ENCODE measurements at places on chromosomes 2 and 18. TPM values are rescaled to one million over a fixed set of nuclear protein-coding genes. Genes with fewer than 3 reads are reported as not detected.

- peak; percentile 39 for DNase-seq
These were observed 31.8 kb upstream of the NTSR2 start for GRCh38 chr2:11701751-11702301.

- DNase-seq = no peak
These were observed 33.0 kb upstream of the PHLPP1 start for GRCh38 chr18:62682371-62682770.

DNA sequence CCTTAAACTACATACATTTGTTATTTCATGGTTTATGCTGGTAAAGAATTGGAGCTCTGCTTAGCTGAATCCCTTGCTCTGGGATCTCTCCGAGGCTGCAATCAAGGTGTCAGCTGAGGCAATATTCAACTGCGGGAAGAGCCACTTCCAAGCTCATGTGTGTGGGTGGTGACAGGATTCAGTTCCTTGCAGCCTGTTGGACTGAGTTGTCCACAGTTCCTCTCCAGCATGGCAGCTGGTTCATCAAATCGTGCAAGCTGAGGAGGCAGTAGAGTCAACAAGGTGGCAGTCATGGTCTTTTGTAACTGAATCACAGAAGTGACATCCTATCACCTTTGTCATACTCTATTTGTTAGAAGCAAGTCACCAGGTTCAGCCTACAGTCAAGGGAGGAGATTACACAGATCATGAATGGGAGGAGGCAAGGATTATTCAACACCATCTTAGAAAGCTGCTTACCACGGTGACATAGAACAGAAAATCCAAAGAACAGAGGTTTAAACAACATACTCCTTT lies 56.9 kb downstream of the CTIF start:
- no peak for DNase-seq

DNA sequence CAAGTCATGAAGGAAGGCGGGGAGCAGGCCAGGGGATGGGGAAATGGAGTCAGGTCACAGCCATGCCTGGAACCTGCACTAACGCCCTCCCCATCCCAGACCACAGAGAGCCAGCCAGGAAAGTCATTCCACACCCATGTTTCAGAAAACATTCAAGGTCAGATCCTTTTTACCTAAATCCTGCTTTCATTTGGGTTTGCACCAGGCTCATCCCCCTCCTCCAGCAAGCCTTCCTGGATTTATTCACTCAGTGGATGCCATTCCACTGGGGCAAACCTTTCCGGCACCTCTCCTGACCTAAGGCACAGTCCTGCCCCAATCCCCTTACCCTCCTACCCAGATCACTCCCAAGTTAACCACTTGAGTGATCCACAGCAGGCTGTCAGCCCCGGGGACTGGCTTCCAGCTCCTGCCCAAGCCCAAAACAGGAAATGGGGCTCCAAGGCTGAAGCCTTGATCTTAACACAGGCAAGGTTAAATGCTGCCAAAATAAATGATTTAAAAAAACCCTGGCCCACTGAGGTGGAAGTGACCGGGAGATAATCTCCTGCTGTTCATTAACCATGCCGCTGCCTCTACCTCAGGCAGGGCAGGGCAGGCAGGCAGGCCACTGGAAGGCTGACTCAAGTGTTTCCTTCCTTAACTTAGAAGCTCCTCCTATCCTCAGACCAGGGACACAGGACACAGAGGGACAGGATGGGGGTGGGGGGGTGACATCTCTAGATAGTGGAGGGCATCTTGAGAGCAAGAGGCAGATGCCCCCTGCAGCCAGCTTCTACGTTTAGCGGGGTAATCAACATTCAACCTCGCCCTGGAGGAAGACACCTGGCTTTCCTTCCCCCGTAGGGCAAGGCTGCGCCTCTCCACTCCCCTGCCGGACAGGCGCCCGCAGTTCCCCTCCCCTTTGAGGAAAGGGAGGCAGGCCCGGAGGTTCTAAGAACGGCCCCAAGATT lies 1.4 kb downstream of the RAB11FIP5 start:
- no peak for DNase-seq

DNA sequence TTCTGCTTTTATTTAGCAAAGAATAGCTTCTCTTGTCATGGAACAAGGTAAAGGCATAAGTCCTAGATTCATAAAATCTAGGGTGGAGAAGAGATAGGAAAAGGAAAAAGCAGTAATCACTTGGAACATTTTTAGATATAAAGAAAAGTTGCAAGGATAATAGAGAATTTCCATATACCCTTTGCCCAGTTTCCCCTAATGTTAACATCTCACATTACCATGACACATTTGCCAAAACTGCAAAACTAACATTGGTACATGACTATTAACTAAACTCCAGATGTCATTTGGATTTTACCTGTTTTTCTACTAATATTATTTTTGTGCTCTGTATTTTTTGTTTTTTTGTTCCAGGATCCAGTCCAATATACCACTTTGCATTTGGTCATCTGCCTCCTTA lies 265.1 kb downstream of the ETAA1 start:
- DNase-seq = no peak

DNA sequence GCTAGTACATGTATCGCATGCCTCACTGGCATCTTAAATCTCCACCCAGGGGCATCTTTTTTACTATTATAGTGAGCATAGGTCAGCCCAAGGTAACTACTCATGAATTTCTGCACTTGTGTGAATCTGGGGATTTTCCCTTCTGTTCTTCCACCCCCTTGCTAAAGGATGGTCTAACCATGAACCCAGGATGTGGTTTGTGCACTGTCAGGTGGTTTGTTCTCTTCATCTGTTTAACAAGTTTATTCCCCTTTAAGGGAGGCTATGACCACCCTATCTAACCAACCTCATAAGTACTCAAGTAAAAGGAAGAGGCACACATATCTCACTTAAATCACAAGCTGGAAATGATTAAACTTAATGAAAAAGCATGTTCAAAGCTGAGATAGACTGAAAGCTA lies 243.0 kb downstream of the RPRM start:
- DNase-seq = no peak

- DNase-seq = no peak
These were observed 78.4 kb upstream of the MEX3C start for GRCh38 chr18:51275712-51276476.

Gene TPO
- not detected for total RNA-seq

Gene LONRF2
- total RNA-seq = not detected

DNA sequence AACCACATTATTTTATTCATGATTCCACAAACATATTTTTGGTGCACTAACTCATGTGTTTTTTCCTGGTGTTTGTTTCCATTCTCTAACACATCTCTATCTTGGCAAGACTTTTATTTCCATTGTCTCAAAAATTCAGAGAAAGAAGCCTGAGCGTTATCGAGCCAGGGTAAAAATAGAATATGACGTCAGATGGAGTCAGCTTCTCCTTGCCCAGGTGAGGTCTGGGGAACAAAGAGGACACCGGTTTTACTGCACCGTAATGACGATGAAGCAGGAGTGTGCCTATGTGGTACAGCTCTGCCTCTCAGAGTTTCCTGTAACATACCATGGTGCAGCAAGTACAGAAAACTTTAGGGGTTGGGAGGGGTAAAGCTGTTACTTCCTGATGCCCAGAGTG lies 661.6 kb downstream of the PLCL1 start:
- DNase-seq = no peak

DNA sequence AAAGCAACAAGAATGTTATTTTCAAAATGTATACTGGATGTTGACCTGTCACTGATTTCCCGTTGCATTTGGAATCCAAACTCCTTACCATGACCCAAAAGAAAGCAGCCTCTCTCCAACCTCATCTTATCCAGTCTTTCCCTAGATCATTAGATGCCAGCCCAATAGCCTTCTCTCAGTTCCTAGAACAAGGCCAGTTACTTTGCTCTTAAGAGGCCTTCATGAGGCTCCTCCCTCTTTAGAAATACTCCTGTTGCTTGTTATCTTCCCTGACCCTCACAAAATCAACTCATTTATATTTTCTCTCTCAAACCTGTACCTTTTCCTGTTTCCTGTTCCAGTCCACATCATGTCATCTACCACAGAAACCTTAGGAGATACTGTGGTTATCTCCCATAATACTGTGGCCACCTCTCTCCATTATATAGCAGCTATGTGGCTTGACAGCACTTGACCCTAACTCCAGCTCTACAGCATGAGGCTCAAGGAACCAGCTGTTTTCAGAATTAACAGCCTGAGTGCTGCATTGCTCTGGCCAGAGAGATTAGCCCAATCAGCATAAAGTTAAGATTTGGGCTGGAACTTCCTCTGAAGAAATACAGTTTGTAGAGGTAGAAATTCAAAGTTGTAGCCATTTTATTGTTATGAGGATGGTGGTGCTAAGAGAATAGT lies 22.8 kb downstream of the SRBD1 start:
- no peak for DNase-seq

DNA sequence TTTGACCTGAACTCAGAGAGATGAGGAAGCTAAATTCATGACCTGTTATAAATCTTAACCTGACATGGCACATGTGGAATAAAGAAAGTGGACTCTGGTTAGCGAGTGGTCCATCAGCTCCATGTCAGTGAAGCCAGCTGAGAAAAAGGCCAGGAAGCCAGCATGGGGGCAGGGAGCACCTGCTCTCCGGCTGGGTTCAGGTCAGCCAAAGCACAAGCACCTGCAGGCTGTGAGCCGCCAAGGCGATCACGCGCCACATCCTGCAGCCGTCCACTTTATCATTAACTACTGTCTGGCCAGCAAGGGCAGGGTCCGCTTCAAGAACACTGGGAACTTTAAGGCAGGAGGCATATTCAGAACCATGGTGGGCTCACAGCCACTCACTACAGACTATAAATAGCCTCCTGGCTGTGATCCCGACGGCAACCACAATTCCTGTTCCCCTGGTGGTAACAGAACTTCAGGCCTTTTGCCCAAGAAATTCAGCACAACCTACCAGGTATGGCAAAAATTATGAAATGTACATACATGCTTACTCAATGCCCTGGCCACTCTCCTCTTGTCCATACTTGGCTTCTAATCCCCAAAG lies 35.5 kb downstream of the ACVR1 start:
- DNase-seq = no peak

Measured in natural killer cell treated with Interleukin-12 subunit alpha and Interleukin-12 subunit beta and Interleukin-15 and Interleukin-18, amount 100 ng/mL, for 72 hours (primary cell).